ENCODE measurements at places on chromosomes 11 and 22.

GRCh38 chr11:119229741-119230140 is 23.6 kb downstream of the CBL start:
- H3K4me3 ChIP-seq: no peak overlapping the region
- H3K27me3 ChIP-seq: no peaks in the 10 kb centered on the region
- H3K4me1 ChIP-seq: no peaks in the 10 kb centered on the region
- no peak overlapping the region for H3K27ac ChIP-seq
- H3K36me3 ChIP-seq: no peaks in the 10 kb centered on the region

GRCh38 chr11:33825854-33826560 is 51.7 kb upstream of the FBXO3 start:
- peaks cover 11% of the 10 kb centered on the region for H3K27me3 ChIP-seq
- no peaks in the 10 kb centered on the region for H3K36me3 ChIP-seq
- no peak for DNase-seq
- H3K27ac ChIP-seq: no peak overlapping the region
- H3K4me3 ChIP-seq: no peak overlapping the region

DNA sequence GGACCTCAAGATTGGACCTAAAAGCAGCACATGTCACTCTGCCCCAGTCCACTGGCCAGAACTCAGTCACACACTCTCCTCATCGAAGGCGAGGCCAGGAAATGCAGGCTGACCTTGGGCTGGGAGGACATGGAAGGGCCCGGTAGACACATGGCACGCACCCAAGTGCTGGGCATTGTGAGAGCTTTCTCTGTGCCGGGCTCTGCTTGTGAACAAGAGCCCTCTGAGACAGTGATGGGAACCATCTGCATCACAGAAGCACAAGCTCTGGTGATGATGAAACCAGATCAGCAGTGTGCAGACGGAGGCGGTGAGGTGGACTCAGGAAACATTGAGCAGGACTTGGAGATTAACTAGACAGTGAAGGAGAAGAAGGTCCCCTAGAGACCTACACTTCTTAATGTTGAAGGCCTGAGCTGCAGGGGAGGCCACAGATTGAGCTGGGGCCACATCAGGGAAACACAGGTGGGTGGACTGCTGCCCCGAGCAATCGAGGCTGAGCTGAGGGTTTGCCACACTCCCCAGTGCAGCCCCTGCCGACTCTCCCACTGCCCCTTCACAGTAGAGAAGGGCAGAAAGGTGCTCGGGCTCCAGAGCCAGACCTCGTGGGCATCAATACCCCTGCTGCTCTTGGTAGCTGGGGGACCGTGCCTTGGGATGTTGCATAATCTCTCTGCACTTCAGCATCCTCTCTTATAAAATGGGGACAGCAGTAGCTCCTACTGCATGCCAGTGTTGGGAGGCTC is 1460.5 kb downstream of the TBC1D22A start:
- H3K27me3 ChIP-seq: no peaks in the 10 kb centered on the region
- no peak overlapping the region for H3K4me3 ChIP-seq
- H3K4me1 ChIP-seq: no peaks in the 10 kb centered on the region

- no peaks in the 10 kb centered on the region for H3K4me1 ChIP-seq
- no peak overlapping the region for H3K4me3 ChIP-seq
- no peaks in the 10 kb centered on the region for H3K27me3 ChIP-seq
- H3K36me3 ChIP-seq: no peaks in the 10 kb centered on the region
- no peak for DNase-seq
Observed at GRCh38 chr22:49705972-49706352, 121.7 kb downstream of the BRD1 start.

- H3K4me1 ChIP-seq: no peaks in the 10 kb centered on the region
- H3K27ac ChIP-seq: no peak overlapping the region
- peak; percentile 76 for DNase-seq
- H3K4me3 ChIP-seq: no peak overlapping the region
- H3K36me3 ChIP-seq: no peaks in the 10 kb centered on the region
Observed at GRCh38 chr11:11931461-11932055, 76.9 kb downstream of the DKK3 start.

GRCh38 chr11:58787903-58788302 is 56.2 kb upstream of the GLYAT start:
- H3K27me3 ChIP-seq: no peaks in the 10 kb centered on the region
- no peaks in the 10 kb centered on the region for H3K4me1 ChIP-seq
- no peak for DNase-seq
- no peaks in the 10 kb centered on the region for H3K36me3 ChIP-seq
- no peak overlapping the region for H3K4me3 ChIP-seq

- no peaks in the 10 kb centered on the region for H3K36me3 ChIP-seq
- no peak overlapping the region for H3K27ac ChIP-seq
- peaks cover 15% of the 10 kb centered on the region for H3K4me1 ChIP-seq
- H3K4me3 ChIP-seq: no peak overlapping the region
- H3K27me3 ChIP-seq: no peaks in the 10 kb centered on the region
- no peak for DNase-seq
Observed at GRCh38 chr11:128579798-128580504, 7.4 kb downstream of the ETS1 start.

- H3K4me1 ChIP-seq: peaks cover 12% of the 10 kb centered on the region
- H3K4me3 ChIP-seq: no peak overlapping the region
- no peaks in the 10 kb centered on the region for H3K36me3 ChIP-seq
- no peak for DNase-seq
- no peaks in the 10 kb centered on the region for H3K27me3 ChIP-seq
- H3K27ac ChIP-seq: no peak overlapping the region
Observed at GRCh38 chr11:12408156-12408770, 30.9 kb downstream of the PARVA start.

GRCh38 chr22:20156611-20157429 is 6.0 kb upstream of the CCDC188 start:
- H3K27me3 ChIP-seq: no peaks in the 10 kb centered on the region
- H3K36me3 ChIP-seq: no peaks in the 10 kb centered on the region
- H3K4me1 ChIP-seq: no peaks in the 10 kb centered on the region

DNA sequence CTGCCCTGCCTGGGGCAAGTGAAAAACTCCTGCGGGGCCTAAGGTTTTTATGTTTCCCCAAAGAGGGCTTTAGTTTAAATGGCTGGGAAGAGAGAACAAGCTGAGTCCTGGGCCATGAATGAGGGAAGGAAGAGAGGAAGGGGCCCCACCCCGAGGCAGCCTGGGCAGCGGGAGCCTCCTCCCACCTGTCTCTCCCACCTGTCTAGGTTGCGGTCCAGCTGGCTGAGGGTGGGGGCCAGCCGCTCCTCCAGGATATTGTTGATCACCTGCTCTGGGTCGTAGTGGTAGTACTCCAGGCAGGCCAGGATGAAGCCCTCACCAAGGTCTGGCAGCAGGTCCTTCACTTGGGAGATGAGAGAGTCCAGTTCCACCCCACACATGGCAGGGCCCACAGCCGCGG is 34.6 kb downstream of the UQCR10 start:
- H3K27me3 ChIP-seq: no peaks in the 10 kb centered on the region
- H3K4me3 ChIP-seq: no peak overlapping the region
- peaks cover 21% of the 10 kb centered on the region for H3K36me3 ChIP-seq
- DNase-seq: no peak

GRCh38 chr11:20661445-20661844 is 7.9 kb upstream of the NELL1 start:
- H3K36me3 ChIP-seq: no peaks in the 10 kb centered on the region
- H3K4me3 ChIP-seq: no peak overlapping the region
- H3K27me3 ChIP-seq: no peaks in the 10 kb centered on the region
- no peaks in the 10 kb centered on the region for H3K4me1 ChIP-seq
- no peak for DNase-seq

DNA sequence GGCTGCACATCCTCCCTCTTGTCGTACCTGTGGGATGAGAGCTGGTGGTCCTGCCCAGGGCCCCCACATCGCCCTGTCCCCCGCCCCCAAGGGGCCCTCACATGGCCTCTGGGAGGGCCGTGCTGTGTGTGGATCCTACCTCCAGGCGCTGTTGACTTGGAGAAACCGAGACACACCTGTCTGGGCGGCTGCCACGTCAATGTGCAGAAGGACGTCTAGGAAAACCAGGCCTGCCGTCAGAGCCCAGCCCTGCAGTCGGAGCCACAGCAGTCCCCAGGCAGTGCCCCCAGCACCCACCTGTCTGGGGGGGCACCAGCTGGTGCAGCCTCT is 14.2 kb downstream of the ALG12 start:
- no peak overlapping the region for H3K4me3 ChIP-seq
- H3K27me3 ChIP-seq: no peaks in the 10 kb centered on the region
- H3K4me1 ChIP-seq: no peaks in the 10 kb centered on the region
- peaks cover 7% of the 10 kb centered on the region for H3K36me3 ChIP-seq

DNA sequence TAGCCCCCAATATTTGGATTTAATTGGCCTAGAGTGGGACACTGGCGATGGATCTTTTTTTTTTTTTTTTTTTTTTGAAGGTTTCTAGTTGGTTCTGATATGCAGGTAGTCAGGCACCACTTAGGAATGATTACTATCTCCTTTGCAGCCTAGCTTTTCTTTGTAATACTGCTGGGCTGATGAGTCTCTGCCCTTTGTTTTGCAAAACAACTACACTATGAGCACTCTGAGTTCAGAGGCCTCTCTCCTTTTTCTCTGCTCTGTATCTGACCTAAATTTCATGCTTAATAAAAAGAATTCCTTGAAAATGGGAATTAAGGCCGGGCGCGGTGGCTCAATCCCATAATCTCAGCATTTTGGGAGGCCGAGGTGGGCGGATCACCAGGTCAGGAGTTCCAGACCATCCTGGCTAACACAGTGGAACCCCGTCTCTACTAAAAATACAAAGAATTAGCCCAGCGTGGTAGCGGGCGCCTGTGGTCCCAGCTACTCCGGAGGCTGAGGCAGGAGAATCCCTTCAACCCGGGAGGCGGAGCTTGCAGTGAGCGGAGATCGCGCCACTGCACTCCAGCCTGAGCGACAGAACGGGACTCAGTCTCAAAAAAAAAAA is 1312.3 kb downstream of the FAM181B start:
- H3K4me3 ChIP-seq: no peak overlapping the region
- DNase-seq: peak; percentile 71
- H3K36me3 ChIP-seq: no peaks in the 10 kb centered on the region
- H3K4me1 ChIP-seq: no peaks in the 10 kb centered on the region

DNA sequence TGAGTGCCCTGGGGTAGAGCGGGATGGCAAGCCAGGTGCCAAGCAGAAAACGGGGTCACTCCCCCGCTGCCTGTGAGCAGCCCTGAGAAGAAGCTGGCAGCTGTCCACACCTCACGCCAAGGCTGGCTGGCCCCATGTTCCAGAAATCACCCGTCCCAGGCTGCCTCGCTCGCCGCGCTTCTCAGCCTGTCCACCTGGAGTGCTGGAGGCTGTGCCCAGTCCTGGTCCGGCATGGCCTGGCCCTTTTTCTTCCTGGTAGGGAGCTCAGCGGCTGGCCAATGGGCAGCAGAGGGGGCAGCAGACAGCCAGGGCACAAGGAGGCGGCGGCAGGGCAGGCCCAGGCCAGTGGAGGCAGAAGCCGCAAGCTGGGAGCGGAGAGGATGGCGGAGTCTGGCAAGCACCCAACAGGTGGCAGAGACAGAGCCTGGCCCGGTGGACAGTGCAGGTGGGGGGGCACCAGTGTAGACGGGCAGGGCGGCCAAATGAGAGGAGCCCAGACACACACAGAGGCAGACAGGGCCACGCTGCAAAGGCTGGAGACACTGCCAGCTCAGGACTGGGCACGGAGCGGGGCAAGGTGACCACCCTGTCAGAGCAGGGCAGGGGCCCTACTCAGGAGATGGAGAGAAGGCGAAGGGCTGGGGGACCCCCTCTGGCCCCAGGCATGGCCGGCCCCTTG is 37.2 kb upstream of the TH start:
- no peak for DNase-seq
- no peak overlapping the region for H3K4me3 ChIP-seq
- no peaks in the 10 kb centered on the region for H3K4me1 ChIP-seq
- H3K27me3 ChIP-seq: no peaks in the 10 kb centered on the region

DNA sequence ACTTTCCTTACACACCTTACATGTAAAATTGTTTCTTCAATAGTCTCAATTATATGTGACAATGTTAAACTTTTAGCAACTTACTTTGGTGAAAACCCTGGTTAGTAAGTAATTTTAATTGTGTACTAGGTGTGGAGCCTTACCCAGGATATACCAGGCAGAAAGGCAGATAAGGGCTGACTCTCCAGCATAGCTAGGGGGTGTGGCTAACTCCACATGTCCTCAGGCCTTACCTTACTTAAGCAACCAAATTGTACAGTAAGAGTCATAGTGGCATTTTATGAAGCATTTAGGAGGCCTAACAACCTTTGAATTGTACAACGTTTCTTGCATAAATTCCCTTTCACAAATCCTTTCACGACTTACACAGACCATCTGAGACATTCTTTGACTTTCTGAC is 118.2 kb upstream of the OR9Q1 start:
- no peak for DNase-seq
- H3K27me3 ChIP-seq: no peaks in the 10 kb centered on the region
- no peak overlapping the region for H3K4me3 ChIP-seq
- no peak overlapping the region for H3K27ac ChIP-seq
- no peaks in the 10 kb centered on the region for H3K36me3 ChIP-seq
